H54 (cell line): ENCODE measurements at places on chromosomes 7 and 10.

DNA sequence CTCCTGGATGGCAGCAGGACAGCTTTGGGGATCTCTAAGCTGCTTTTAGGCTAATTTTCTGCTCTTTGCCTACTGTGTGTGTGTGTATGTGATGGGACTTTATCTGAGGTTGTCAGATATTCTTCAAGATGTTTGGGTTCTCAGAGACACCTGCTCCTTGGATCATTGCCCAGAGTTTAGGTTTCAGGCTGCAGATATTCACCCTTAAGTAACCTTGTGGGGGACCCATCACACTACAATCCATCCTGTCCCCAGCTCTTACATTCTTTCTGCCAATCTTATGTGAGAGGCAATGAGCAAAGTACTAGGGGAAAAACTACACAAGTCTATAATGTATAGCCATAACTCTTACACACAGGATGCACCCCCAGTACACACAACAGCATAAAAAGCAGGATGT, 263.0 kb upstream of the ZWINT start:
- DNase-seq = no peak

- DNase-seq = no peak
Measured at GRCh38 chr10:23037152-23037551, 58.2 kb upstream of the MSRB2 start.

DNA sequence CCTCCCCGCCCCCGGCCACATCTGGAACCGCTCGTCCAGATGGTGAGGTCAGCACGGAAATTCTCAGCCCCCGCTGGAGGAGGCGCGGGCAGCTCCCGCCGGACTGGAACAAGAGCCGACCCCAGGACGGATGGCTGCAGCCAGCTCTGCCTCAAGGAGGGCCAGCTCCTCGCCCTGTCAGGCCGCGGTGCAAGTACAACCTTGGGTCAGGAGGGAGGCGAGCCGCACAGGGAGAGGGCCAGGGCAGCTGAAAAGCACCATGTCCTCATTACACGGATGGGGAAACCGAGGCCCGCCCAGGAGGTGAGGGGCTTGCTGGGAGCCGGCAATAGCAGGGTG, 3.8 kb upstream of the GRIFIN start:
- no peak for DNase-seq

DNA sequence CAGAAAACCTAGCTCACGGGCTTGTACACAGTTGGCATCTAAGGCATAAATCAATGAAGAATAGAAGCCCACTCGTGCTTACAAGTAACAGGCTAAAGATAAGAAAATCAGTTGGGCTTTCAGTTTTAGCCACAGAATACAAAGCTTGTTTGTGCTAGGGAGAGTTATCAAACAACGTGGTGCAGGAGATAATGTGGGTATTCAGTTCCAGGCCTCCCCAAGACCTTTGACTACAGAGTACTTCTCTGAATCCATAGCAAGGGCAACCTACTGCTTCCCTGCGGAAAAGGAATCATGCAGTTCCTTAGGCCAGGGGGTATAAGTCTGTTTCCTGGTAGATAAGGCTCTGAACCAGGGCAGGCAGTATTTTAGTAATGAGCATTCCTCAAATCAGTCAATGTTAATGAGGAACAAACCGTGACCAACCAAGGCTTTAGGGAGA, 219.5 kb upstream of the CSTF2T start:
- no peak for DNase-seq

DNA sequence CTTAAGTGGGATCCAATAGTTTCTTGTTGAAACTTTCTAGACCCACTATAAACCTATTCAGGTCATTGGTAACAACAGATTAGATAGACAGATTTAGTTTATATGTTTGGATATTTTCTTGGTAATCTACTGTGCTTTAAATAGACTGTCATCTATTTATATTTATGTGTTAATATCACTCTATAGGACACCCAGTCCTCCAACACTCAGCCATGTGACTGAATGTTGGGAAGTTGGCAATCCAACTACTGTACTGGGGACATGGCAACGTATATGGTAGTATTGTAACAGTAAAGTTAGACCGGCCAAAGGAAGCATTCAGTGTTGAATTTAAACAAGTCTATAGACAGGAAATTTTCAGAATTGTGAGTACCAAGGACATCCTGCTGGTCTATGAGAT, 42.6 kb upstream of the HECTD2 start:
- no peak for DNase-seq
